ENCODE measurements at places on chromosomes 7 and 10.

DNA sequence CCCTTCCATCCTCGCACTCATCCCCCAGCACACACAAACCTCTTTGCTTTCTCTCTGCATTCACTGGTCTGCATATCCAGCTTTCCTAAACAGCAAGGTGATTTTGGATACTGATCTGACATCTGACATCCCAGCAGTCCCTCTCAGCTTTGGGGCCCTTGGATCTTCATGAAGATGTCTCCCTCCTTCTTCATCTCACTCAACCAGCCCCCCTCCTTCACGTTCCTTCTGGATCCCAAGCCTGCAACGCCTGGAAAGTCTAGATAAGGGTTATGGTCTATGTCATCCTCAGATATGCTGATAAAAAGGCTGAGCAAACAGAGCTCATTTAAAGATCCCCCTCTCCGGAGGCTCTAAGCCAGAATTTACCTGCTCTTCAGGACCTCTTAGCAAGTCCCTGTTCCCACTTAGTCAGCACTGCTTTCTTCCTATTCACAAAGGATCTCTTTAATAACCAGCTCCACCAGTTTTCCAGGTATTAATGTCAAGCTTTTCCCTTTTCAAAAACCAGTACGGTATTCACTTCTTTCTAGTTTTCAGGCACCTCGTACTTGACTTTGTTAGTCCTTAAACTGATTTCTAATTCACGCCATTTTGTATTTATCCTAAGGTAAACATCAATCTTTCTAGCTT lies 38.9 kb downstream of the CREB3L2 start:
- no peak for DNase-seq

- DNase-seq, result no peak
Observed at GRCh38 chr7:14682910-14683465, 219.6 kb downstream of the DGKB start.

GRCh38 chr10:61812052-61812721 lies 89.3 kb upstream of the ARID5B start:
- no peak for DNase-seq

GRCh38 chr7:100169147-100169850 lies 882 bp upstream of the GAL3ST4 start:
- DNase-seq, result no peak

GRCh38 chr10:5575482-5576153 lies 50.9 kb downstream of the CALML3 start:
- no peak for DNase-seq

DNA sequence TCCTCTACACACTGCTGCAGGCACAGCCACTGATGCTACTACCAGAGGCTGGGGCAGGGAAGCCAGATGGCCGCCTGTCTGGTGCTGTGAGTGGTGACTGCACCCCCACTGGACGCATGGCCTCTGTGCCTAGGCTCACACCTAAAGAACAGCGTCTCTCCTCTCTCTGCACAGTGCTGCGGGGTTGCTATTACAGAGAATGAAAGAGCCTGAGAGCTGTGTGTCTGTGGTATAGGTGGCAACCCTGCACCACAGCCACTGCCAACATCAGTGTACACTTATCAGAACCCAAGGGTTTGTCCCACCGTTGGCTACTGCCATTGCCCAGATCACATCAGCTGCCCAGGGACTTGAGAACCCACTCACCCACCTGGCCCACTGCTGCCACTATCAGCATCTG lies 4.1 kb upstream of the IFIT2 start:
- DNase-seq, result no peak

Measured in C1 segment of cervical spinal cord (tissue), 14 donors.